Caco-2 (cell line): ENCODE measurements at places on chromosomes 3 and 15.

DNA sequence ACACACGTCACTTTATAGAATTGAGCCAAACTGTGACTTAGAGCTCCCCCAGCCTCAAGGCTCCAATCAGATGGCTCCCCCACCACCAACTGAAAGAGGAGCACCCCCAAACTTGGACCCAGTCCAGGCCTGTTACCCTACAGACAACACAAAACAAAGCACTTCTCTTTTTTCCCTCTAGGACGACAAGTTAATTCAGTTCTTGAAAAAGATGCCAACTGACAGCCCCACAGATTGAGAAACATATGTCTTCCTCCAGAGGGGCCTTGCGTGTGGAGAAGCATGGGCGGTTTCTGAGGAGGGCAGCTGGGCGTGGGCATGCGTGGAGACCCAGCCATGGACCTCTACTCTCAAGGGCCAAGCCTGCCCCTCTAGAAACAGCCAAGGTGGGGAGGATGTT is 229.5 kb downstream of the SHQ1 start:
- no peak for DNase-seq

GRCh38 chr3:125442506-125442905 is 67.4 kb upstream of the ZNF148 start:
- DNase-seq: no peak

GRCh38 chr3:47283591-47284364 is 1.0 kb downstream of the KLHL18 start:
- DNase-seq: no peak

GRCh38 chr3:80187981-80188380 is 420.2 kb upstream of the ROBO1 start:
- no peak for DNase-seq

GRCh38 chr3:131729643-131730017 is 226.9 kb upstream of the MRPL3 start:
- DNase-seq: no peak

DNA sequence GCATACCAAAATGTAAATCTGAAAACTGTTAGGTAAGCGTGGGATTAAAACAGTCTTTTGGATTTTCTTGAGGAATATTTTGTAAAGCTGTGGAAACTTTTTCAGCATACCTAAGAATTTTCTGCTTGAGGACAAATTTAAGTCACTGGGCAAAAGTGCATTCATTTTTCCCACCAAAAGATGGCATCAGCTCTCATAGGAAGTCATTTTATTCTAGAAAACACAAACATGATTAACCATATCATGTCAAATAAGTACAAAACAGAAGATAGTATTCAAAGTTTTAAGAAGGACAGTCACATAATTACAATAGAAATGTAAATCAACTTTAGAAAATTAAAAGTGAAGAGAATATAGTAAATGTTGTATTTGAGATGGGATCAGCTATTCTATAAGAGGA is 63.5 kb downstream of the SLC49A4 start:
- peak; percentile 12 for DNase-seq

- no peak for DNase-seq
Observed at GRCh38 chr3:153756816-153757215, 364.4 kb upstream of the ARHGEF26 start.

DNA sequence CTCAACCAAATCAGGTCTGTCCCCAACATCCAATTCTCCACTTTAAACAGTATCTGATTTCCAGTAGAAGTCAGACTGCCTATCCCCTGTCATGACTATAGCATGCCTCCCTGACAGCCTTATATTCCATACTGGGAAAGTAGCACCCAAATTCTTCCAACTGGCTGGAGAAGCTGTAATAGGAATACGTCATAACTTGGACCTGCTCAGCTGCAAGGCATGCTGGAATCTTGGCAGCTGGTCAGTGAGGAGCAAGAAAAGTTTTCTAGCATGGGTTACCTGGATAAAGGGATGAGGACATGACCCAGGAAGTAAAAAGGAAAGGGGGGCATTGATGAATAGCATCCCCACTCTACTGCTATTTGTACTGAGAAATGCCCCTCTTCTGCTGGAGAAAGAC is 8.9 kb downstream of the SEMA5B start:
- no peak for DNase-seq

DNA sequence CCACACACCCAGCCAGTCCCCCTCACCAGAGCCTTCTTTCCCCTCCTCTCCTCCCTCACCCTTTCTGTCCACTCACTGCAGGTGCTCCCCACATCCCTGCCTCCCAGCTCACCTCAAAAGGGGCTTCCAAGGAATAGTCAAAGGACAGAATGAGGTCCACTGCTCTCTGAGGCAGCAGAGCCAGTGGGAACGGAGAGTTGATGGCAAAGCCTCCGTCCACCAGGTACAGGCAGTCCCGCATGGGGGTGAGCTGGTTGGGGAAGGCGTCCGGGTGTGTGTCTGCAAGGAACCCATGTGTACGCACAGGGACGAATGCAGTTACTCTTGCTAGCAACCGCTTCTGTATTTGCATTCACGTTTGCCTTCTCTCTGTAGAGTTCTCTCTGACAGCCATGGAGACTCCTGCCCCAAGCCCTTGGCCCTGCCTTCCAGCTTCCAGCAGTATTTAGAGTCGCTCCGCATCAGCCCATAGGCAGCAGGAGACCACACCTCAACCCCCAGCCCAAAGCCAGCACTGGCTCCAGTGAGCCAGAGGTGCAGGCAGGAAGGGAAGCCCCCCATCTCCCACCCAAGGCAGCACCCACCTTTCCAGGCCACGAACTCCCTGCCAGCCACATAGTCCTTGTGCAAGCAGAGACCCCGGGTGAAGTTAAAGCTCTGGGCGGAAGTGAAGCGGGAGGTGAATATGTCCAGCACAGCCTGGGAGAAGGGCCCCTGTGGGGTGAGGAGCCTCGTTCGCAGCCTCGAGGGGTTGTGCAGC is 12.4 kb downstream of the PLA2G4F start:
- no peak for DNase-seq

DNA sequence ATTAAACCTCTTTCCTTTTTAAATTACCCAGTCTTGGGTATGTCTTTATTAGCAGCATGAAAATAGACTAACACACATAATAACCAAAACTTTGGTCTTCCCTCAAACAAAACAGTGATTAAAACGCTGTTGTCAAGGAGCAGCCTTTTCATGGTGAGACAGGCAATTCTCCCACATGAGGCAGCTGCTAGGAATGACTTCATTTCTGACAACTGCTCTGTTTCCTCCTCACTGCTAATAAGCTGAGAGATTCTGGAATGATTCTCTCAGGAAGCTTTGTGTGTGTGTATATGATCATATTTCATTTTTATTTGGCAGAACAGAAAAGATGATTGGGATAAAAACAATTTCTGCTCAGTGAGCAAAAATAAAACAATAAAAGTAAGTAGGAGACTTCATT is 580.6 kb upstream of the ADAMTS9 start:
- no peak for DNase-seq

DNA sequence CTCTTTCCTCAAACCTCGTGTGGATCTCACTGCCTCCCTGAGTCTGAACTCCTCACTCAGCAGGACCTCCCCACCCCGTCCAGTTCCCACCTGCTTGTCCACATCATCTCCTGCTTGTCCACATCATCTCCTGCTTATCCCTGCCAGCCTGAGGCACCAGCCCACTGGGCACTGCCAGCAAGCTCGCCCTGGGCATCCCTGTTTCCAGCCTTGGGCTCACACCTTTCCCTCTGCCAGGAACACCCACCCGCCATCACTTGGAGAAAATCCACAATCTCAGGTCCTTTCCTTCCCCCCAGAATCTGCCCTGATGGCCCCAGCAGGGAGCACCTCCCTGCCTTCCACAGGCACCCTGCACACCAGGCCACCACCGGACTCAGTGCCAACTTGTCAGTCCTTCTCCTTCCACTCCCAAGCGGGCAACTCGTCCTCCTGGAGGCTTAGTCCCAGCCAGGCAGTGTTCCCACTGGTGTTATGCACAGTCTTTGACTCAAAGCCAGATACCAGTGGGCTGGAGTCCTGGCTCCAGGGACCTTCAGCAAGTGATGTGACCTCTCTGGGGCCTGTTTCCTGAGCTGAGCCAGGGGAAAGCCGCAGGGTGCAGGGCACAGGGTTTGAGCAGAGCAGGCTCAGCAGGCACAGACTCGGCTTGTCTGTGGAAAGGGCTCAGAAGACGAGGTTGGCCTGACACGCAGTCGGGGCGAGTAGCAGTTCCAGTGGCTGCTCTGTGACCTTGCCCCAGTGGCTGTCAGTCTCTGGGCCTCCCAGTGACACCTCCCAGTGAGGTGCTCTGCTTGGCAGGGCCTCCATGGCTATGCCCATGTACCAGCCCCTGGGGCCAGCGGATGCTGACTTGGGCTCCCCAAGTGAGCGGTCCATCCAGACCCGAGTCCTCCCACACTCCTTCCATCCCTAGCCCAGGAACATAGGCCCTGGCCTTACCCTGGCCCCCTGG is 9.5 kb upstream of the MESP2 start:
- DNase-seq: no peak

DNA sequence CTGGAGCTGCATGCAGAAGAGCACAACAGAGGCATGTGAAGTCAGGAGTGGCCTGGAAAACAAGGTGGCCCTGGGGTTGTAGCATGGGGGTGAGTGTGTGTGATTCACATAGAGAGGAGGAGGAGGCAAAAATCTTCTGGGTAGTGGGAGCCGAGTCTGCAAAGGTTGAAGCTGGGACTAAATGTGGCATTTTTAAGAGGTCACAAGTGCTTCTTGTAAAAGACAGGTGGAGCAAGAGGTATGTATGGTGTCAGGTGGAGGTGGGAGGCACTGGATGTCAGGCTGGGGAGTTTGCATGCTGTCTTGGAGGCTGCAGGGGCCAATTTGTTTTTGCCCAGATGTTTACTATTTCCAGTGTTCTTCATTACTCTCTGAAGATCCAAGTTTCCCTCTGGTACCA is 42.4 kb downstream of the C3orf20 start:
- DNase-seq: no peak

DNA sequence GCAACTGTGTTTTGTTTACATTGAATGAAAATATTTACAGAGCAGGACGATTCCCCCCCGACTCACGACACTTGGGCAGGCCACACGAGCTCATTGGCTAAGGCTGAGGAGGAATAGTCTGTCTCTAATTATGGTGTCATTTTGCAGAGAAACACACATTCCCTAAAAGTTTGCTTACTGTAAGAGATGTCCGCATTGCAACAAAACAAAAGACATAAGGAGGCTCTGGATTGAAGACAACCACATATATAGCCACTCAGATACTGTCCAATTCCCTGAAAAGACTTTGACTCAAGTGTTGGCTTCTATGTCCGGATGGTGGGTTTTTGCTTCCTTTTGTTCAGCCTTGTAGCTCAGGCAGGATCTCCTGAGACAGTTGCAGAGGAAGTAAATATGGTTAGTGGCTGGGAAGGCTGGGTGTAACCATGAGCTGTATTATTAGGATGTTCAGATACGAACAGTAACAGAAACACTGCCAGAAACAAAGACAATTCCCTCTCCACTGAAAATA is 170.4 kb downstream of the KLHL25 start:
- no peak for DNase-seq

- peak; percentile 76 for DNase-seq
Observed at GRCh38 chr3:196962108-196962929, 6.3 kb downstream of the PIGZ start.

DNA sequence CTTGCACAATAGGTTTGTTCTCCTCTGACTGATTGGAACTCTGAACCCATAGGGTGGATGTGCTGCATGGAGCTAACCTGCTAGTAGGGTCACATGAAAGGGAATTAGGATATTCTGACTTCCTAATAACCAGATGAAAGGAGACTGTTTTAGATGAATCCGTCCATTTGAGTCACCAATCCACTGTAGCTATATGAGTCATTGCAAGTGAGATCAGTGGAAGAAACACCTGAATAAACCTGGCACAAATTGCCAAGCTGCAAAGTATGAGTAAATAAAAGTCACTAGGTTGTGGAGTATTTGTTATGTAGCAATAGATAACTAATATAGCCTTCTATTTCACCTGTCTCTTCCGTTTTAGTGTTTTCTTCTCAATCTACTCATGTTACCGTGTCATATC is 584.4 kb downstream of the PDCD6IP start:
- no peak for DNase-seq

- no peak for DNase-seq
Observed at GRCh38 chr3:190072856-190073255, 47.8 kb downstream of the P3H2 start.

DNA sequence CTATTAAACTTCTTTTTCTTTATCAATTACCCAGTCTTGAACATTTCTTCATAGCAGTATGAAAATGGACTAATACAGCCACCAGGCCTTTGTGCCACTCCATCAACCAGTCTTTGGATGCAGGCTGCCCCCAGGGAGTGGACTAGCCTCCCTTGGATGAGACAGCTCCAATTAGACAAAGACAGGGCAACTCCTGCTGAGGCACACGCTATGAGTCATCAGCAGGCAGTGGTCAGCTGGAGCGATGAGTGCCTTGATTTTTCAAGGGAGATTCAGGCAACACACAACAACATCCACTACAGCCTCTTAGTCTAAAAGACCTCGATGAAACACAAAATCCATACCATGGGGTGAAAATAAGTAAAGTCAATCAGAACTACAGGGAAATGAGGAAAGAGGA is 160.1 kb downstream of the ARRDC4 start:
- no peak for DNase-seq

GRCh38 chr3:165503825-165504224 is 307.6 kb upstream of the SLITRK3 start:
- DNase-seq: no peak

DNA sequence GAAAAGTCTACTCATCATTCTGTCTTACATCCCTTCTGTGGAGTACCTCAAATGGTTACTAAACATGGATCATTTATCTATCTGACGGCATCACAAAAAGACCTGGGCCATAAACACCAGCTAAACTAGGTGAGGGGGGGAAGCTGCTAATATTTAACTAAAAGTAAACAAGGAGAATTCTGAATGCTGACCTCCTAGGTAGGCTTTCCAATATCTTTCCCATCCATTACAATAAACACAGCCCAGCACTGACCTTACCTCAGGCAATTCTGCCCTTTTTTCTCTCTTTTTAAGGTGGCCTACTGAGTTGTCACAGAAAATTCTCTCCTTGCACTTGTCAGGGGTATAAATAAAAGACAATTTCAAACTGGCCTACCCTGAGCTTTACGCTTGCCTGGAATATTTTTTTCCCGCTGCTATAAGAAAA is 33.1 kb downstream of the USF3 start:
- peak; percentile 67 for DNase-seq

GRCh38 chr3:39275052-39275451 is 4.8 kb downstream of the CX3CR1 start:
- no peak for DNase-seq

DNA sequence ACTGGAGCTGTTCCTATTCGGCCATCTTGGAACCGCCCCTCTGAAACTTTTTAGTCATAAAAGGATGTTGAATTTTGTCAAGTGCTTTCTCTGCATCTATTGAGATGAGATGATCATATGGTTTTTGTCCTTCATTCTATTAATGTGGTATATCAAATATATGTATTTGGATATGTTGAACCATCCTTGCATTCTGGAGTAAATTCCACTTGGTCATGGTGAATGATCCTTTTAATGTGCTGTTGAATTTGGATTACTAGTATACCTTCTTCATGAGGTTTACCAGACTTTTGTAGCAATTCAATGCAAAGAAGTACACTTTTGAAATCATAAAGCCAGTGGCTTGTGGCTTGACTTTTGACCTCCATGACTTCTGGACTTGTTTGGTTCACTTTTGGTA is 33.4 kb upstream of the XRN1 start:
- DNase-seq: no peak

- DNase-seq: no peak
Observed at GRCh38 chr3:148750296-148750695, 52.6 kb downstream of the AGTR1 start.

GRCh38 chr3:172709774-172710663 is 848 bp downstream of the NCEH1 start:
- peak; percentile 47 for DNase-seq
